ENCODE measurements at places on chromosomes 3 and 15.
A peak's percentile ranks its signal among the peaks of the same experiment; 100 is the strongest.

DNA sequence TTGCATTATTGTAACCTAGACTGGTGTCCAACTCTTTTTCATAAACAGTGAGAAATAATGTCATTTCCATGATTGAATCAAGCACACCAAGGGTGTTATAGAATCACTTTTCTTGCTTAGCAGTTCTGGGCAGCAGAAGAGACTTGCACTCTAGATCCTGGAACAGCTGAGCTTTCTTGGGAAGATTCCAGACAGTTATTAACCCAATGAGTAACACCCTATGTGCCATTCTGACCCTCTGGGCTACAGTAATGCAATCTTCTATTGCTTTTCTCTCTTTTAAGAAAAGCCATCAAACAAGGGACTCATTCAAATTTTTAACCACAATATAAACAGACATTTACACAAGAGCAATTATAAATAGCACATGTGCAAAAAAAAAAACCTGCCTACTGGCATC lies 39.3 kb upstream of the USP3 start:
- no peak for DNase-seq

GRCh38 chr3:18843188-18843587 lies 305.1 kb upstream of the KCNH8 start:
- DNase-seq: no peak

DNA sequence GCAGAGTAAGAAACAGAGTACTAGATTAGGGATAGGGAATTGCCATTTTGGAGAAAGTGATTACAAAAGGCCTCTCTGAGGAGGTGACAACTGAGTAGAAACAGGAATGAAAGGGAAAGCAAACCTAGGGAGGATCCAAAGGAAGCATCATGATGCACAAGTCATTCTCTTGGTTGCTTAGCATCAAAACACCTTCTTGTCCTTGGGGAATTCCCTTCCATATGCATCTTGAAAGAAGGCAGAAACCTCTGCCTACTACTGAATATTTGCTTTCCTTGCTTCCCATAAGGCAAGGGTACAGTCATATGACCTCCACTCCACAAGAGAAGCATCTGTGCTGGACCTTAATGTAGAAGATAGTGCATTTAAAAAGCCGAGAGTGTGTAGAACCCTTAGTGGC lies 24.1 kb downstream of the GABPB1 start:
- DNase-seq: no peak

GRCh38 chr15:58014470-58014869 lies 51.0 kb downstream of the ALDH1A2 start:
- DNase-seq: no peak

- no peak for DNase-seq
Observed at GRCh38 chr3:119550192-119550910, 9.1 kb downstream of the CD80 start.

DNA sequence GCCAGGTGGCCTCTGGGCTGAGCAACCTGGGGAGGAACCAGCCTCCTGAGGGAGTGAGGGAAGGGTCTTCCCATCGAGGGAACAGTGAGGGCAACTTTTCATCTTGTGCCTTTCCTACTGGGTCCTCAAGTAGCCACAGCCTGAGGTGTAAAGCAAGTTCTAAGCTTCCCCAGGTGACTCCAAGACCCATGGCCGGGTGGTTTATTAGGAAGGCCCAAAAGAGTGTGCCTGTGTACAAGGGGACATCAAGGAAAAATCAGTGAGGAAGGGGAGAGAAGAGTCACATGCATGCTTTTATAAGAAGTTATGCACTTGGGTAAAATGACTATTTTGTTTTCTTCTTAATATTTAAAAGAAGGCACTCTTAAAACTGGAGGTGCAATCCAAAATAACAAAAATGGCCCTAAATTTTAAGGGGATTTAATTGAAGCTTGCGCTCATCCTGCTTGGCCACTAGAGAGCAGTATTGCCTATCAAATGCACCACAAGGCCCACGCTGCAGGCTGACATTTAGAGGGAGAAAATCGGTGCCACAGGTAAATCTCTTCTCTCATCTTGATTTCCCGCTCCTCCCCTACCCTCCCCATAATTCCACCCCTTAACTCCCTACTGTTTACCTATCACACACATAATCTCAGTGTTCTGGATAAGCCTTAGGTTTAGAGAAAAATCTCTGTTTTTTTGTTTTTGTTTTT lies 6.7 kb downstream of the NANOGP8 start:
- DNase-seq: no peak

GRCh38 chr3:78792212-78792611 lies 975.6 kb downstream of the ROBO1 start:
- no peak for DNase-seq

GRCh38 chr3:117444175-117444574 lies 734.6 kb downstream of the TUSC7 start:
- no peak for DNase-seq

DNA sequence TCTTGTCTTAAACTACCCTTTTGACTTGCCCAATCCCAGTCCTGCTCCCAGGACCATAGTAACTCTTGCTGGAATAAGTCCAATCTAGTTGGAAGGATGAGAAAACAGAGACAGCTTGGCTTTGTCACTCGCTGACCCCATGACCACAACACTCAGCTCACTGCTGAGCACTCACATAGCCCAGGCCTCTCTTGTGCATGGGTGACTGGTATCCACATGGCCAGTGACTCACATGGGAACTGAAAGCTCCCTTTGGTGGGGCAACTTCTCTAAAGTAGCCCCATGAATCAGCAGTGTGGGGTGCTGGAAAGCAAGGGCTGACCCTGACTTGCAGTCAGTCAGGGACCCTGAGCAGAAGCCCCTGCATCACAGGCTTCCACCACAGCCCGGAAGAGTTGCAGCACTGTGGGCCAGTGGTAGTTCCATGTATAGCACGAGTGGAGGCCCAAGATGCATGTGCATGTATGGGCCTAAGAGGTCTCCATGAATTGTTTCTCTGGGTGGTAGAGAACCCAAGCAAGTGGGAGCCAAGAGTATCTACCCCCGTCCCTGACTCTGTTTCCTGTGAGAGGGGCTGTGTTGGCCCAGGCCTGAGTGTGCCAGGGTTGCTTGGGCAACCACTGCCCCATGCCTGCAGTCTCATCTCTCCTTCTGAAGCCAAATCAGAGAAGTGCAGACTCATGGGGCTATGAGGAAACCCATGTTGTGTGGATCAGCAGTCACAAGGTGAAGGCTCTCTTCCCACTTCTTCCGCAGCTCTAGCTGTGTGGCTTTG lies 62.1 kb upstream of the XCR1 start:
- no peak for DNase-seq

DNA sequence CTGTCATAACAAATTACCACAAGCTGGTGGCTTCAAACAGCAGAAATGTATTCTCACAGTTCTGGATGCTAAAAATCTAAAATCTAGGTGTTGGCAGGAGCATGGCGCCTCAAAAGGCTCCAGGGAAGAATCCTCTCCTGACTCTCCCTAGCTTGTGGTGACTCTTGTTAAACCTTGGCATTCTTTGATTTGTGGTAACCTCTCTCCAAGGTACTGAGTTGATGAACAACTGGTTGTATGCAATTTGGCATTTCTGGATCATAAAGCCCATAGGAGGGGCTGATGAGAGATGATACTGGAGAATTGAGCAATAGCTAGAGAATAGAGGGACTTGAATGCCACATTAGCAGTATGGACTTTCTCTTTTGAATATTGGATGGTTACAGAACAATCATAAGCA lies 821.8 kb downstream of the TBL1XR1 start:
- DNase-seq: no peak

- no peak for DNase-seq
Observed at GRCh38 chr3:19522305-19522704, 374.0 kb downstream of the KCNH8 start.

DNA sequence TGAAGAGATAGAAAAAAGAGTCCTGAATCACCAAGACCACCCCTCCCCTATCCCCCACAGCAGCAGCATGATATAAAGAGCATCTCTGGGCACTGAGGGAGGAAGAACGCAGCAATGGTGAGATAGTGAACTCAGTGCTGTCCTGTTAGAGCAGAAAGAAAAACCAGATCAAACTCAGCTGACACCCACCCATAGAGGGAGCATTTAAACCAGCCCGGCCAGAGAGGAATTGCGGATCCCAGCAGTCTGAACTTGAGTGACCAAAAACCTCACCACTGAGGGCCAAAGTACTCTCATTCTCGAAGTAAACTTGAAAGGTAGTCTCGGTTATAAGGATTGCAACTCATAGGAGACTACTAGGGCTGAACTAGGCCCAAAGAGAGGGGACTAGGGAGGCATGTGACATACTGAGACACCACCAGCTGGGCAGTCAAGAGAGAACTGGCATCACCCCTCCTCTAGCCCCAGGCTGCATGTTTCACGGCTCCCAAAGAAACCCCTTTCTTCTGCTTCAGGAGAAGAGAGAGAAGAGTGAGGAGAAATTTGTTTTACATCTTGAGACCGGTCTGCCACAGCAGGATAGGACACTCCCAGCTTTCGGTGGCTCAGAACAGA lies 39.2 kb upstream of the TGFBR2 start:
- no peak for DNase-seq

DNA sequence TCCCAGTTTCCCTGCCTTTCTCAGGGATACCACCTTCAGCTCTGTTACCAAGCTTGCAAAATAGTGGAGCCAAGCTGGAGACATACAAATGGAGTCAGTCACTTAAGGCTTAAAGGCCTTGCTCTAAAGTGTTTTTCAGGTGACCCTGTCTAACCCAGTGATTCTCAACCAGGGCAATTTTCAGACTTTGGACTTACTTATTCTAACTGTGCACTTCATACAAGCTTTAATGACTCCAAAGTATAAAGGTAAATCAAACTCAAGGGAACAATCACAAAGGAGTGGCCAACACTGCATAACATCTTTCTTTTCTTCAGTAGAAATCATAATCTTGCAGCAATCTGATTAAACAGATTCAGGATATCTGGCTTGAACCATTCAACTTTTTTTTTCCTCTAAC lies 9.4 kb downstream of the ANO10 start:
- DNase-seq: no peak

- no peak for DNase-seq
Observed at GRCh38 chr3:191217301-191217700, 18.3 kb downstream of the OSTN start.

GRCh38 chr3:197555281-197556261 lies at the start of gene BDH1:
TSS of gene BDH1 (minus strand) at chr3:197555968. CDS start at chr3:197546443, 9,525 bp downstream.
- peak; percentile 35 for DNase-seq

DNA sequence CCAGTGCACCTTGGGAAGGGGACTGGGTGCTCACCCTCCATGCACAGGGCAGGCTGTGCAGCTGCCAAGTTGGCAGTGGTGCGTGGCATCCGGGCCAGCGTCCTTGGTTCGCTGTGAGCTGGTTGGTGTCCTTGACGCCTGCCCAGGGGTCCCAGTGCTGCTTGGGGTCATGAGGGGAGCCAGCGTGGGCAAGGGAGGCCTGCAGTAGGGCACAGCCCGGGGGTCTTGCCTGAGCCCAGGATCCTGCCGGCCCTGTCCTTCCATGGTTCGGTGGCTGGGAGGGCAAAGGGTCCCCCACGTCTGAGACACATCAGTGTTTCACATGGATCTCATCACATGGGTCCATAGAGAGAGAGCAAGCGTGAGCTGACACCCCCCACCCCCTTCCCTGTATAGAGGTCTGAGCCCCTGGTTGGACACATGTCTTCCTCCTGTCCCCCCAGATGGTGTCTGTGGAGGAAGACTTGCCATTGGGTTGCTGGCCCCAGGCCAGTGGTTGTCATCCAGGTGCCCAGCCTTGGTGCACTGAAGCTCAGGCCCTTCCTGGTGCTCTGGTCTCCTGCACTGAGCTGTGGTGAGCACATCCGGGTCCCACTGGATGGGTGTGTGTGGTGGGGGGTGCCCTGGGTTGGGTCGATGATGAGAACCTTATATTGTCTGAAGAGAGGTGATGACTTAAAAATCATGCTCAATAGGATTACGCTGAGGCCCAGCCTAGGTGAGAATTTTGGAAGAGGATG lies 232.3 kb downstream of the SNRPN start:
- DNase-seq: no peak

DNA sequence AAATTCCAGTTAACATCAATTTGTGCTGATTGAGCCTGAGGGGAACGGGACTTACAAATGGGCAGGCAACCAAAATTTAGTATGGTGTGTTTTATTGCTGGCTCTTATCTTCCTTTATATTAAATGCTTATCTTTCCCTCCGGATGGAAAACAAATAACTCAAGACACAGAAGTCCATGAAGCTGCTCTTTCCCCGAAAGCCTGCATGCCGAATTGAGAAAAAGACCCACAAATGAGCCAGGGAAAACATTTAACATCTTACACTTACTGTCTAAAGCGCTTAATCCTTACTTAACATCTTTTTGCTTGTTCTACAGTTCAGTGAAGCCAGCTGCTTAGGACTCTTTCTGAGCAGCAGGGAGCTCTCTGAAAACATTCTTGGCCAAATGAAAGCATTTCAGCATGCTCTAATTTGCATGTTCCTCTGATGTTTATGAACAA lies 49.5 kb downstream of the HEG1 start:
- DNase-seq: no peak

Data from activated CD4-positive, CD25-positive, alpha-beta regulatory T cell treated with anti-CD3 and anti-CD28 coated beads, Interleukin-2, amount 50 U/mL, for 16 hours (primary cell).